DMS153 (cell line): ENCODE measurements at places on chromosomes 12 and 14.

GRCh38 chr12:90337018-90337417 lies 618.0 kb downstream of the CCER1 start:
- DNase-seq: no peak

DNA sequence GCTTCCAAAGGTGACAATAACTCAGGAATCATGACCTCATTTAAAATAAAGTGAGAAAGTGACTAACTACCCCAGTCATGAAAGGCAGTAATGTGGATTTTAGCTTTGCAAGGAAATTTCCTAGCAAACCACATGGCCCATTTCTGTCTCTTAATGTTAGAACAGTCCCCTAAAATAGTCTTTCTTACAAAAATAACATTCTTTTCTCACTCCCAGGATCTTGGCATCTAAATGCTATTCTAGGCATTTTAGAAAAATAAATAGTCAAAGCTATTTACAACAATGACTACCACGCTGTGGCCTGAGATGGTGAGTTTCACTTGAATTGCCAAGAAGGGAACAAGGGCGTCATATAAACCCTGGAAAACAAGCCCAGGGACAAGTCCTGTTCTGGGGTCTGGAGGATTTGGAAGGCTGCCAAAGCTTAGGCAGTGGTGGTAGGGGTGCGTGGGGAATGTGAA lies 101.2 kb upstream of the CCDC175 start:
- DNase-seq: no peak

- no peak for DNase-seq
These were observed 65.2 kb upstream of the AP4S1 start for GRCh38 chr14:30960216-30960615.

DNA sequence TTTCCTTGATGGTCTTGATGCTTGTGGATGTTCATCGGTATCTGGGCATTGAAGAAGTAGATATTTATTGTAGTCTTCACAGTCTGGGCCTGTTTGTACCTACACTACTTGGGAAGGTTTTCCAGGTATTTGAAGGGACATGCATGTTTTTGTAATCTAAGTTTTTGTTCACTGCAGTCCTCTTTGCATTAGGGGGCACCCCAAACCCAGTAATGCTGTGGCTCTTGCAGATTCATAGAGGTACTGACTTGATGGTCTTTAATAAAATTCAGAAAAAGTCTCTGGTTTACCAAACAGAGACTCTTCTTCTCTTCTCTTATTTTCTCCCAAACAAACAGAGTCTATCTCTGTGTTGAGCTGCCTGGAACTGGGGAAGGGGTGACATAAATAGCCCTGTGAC lies 150.9 kb upstream of the SLC16A7 start:
- no peak for DNase-seq

- no peak for DNase-seq
These were observed 305.6 kb downstream of the KCNH5 start for GRCh38 chr14:62739647-62740046.

- DNase-seq: no peak
These were observed 335.1 kb downstream of the MED13L start for GRCh38 chr12:115942346-115942745.

DNA sequence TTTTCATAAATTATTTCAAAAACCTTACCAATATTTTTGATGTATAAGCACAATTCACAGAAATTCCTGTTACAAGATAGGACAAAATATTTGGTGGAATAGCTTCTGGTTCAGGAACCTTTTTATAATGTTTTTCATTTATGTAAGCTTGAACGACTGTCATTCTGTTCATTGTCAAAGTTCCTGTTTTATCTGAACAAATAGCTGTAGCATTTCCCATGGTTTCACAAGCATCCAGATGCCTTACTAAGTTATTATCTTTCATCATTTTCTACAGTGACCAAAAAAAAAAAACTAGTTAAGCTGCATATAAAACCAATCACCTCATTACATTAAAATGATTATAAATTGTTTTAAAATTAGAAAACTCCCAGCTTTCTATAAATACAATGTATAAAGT lies 87.1 kb downstream of the ATP2B1 start:
- DNase-seq: no peak

GRCh38 chr12:113900716-113901115 lies 65.4 kb downstream of the RBM19 start:
- no peak for DNase-seq

GRCh38 chr14:36438883-36439282 lies 81.1 kb downstream of the NKX2-1 start:
- DNase-seq: peak; percentile 34

GRCh38 chr12:92650228-92650822 lies 52.5 kb upstream of the PLEKHG7 start:
- no peak for DNase-seq

DNA sequence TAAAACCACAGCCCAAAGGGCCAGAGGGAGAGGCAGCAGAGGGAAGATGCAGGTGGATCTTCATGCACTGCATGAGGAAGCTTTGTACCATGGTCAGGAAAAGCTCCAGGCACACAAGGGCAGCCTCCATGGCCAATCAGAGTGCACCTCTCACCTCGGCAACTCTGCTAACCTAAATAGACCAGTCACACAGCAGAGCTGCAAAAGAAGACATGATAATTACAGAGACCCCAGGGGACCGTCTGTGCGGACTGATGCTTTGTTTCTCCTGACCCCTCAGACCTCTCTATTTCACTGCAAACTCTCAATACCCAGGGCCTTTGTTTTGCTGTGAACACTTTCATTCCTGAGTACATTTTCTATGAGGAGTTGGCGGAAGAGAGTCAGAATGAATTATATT lies 10.7 kb upstream of the TCL1B start:
- no peak for DNase-seq

DNA sequence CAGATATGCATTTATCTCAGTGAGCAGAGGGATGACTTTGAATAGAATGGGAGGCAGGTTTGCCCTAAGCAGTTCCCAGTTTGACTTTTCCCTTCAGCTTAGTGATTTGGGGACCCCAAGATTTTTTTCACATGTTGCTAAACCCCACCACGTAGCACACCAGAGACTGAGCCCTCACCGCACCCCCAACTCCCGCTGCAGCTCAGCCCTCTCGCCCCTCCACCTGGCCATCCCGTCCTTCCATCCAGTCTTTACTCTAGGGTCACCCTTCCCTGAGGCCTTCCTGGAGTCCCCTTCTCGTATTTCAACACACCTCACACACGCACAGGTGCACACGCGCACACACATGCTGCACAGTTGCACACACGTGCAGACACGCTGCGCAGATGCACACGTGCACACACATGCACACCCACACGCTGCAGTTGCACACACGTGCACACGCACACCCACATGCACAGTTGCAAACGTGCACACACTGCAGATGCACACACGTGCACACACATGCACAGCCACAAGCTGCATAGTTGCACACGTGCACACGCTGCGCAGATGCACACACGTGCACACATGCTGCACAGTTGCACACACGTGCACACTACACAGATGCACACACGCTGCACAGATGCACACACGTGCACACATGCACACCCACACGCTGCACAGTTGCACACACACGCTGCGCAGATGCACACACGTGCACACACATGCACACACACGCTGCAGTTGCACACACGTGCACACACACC lies 30.0 kb downstream of the HSP90AA1 start:
- no peak for DNase-seq

DNA sequence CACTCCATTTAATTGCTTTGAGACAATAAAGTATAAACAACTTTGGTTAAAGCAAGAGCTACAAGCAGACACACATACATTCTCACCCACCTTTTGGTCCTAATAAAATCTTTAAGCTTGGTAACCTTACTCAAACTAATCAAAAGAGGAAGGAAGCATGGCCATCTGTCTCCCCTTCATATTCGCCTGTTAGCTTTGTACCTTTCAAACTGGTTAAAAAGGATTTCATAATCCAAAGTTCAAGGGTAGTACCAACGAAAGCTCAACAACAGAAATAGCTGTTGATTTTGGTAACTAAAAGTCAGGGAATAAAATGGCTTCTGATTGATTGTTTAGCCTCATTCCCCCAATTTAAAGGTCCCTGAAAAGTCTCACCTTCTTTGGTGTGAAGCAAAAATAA lies 456.9 kb downstream of the BCAT1 start:
- DNase-seq: no peak

DNA sequence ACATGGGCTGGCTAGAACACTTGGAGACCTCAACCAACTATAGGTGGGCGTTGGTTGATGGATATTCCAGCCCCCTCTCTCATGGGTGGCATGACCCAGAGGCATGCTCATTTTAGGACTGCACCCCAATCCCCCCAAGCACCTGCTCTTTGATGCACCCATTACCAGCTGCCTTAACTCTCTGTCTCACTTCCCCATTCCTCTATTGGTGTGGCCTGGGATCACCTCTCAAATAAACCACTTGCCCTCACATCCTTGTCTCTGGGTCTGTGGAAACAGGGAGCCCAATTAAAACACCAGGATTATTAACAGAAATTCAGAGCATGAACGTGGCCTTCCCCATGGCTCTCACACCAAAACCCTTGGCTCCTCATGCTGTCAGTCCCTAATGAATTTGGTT lies 202.3 kb upstream of the NOS1 start:
- no peak for DNase-seq

DNA sequence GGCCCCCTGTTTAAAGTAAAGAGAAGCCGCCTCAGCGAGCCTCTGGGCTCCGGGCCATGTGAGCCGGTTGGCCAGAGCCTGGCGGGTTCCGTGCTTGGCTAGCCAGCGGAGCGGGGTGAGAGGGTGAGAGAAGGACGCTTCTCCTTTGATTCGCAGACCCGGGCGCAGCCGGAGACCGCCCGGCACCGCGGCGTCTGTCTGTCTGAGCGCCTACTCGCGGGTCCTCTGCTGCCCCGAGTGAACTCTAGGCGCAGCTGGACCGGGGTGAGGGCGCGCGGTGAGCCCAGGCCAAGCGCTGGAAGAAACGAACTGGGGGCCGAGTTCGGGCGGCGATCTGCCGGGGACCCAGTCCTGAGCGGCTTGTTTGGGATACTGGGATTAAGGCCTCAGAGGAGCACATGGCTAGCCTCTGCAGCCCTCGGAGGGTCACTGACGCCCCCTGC lies 41.4 kb upstream of the TBX5 start:
- no peak for DNase-seq

DNA sequence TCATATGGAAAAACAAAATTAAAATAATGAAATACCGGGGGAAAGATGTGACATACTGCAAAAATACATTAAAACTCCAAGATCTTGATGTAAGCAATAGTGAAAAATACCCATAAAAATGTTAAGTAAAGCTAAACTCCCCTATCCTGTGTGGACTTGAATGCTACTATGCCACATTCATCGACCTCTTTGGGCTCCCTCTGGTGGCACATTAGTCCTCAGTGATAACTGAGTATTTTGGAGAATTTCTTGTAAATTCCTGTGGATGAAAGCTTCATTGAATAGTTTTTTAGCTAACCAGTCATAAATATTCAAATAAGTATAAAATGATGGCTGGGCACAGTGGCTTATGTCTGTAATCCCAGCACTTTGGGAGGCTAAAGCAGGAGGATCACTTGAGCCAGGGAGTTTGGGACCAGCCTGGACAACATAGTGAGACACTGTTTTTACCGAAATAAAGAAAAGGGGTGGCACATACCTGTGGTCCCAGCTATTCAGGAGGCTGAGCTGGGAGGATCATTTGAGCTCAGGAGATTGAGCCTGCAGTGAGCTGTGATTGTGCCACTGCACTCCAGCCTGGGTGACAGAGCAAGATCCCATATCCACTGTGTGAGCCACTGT lies 42.4 kb upstream of the SGPP1 start:
- no peak for DNase-seq

- DNase-seq: no peak
These were observed 474.7 kb downstream of the SLC16A7 start for GRCh38 chr12:60070552-60070951.

GRCh38 chr12:121448771-121449315 lies 48.9 kb downstream of the RNF34 start:
- no peak for DNase-seq

GRCh38 chr12:109202770-109203169 lies 86.4 kb downstream of the ACACB start:
- DNase-seq: no peak

DNA sequence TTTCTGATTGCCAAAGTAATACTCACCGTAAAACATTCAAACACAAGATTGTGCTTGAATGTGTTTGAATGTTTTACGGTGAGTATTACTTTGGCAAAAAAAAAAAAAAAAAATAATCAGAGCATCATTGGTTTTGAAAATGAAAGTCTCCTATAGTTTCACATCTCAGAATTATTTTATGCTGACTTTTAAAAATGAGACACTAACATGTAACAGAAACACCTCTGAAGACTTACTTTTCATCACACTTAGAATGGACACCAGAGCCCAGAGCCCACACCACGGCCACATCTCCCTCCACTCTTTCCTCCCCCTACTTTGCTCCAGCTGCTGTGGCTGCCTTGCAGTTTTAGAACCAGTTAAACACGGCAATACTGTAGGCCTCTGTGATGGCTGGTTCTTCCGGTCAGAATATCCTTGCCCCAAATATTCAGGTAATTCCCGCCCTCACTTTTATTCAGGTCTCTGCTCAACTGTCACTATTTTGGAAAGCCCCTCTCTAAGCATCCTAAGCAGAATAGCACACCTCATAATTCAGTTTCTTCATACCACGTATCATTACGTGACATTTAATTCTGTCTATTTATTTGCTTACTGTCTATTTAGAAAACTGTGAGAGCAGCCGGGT lies 138.9 kb upstream of the MAX start:
- no peak for DNase-seq

- DNase-seq: peak; percentile 24
These were observed 5.5 kb downstream of the PRKCH start for GRCh38 chr14:61326847-61327246.

- DNase-seq: no peak
These were observed 53.9 kb upstream of the NFKBIA start for GRCh38 chr14:35458442-35458841.

DNA sequence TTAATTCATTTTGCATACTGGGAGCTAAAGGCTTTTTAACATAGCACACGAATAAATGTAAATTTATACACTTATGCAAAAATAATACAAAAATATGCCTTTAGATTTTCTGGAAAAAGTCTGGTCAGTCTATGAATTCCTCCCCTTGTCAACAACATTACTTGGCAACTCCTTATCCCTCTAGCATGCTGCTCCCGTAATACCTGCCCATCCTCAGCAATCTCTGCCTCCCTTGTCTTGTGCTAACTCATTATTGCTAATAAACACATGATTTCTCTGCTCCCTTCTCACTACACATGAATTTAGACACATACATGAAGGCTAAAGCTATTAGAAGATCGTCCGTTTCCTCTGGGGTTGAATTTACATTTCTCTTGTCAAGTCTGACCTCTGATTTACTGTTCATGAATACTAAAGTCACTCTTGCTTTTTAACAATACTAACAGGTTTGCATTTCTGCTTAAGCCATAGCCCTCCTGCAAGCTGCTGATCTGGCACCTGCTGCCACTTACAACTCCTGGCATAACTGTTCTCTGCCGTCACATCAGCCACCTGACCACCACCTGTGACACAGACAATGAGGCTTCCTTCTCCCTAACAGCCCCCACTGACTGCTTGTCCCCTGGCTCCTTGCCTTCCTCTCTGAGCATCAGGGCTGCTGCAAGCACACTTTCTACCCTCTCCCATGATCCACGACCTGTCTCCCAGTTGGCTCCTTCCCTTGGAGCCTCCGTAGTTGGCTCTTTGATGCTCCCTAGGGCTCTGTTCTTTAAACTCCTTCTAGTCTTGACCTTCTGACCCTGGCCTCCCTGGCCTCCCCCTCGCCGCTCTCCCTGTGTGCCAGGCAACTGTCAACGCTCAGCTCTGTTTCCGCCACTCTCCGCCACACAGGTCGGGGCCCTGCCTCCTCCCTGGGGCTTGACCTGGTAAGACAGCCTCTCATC lies 177.6 kb downstream of the CALM1 start:
- peak; percentile 52 for DNase-seq

- no peak for DNase-seq
These were observed 199.7 kb downstream of the EPS8 start for GRCh38 chr12:15589328-15590032.

GRCh38 chr14:54715811-54716210 lies 148.9 kb downstream of the SAMD4A start:
- DNase-seq: no peak
